Glomerular endothelial cell (primary cell): ENCODE measurements at places on chromosomes 16 and 17.

- no peak for DNase-seq
Measured at GRCh38 chr16:57682809-57683635, 11.6 kb upstream of the DRC7 start.

- no peak for DNase-seq
Measured at GRCh38 chr17:3669085-3669347, 404 bp downstream of the EMC6 start.

GRCh38 chr16:1154887-1155331 lies 2.0 kb downstream of the CACNA1H start:
- DNase-seq = no peak

- DNase-seq = no peak
Measured at GRCh38 chr16:70682239-70683145, 3.4 kb downstream of the MTSS2 start.

DNA sequence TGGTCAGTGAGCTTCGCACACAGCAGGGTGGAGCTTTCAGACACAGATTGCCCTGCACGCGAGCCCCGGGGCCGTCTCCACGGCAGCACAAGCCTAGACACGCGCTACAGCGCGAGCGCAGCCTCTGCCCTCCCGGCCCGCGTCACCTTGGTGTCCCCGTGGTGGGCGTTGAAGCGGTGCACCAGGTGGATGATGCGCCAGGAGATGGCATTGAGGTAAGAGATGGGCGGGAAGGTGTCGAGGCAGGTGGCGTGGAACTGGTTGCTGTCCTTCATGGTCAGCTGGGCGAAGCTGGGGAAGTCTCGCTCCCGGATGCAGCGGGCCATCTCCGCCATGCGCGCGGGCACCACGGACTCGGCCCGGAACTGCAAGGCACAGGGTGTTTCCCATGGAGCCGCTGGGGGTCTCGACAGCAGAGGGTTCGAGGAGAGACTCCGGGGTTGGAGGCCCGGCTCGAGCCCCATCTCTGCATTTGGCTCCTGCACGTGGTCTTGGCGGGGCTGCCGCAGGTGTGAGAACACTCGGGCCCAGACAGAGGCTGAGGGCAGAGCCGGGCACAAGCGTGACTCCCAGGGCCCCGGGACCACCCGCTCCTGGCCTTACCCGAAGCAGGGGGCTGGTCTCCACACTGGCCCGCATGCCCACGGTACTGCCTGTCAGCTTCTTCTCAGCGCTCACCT lies 4.3 kb upstream of the CYBA start:
- DNase-seq = no peak

DNA sequence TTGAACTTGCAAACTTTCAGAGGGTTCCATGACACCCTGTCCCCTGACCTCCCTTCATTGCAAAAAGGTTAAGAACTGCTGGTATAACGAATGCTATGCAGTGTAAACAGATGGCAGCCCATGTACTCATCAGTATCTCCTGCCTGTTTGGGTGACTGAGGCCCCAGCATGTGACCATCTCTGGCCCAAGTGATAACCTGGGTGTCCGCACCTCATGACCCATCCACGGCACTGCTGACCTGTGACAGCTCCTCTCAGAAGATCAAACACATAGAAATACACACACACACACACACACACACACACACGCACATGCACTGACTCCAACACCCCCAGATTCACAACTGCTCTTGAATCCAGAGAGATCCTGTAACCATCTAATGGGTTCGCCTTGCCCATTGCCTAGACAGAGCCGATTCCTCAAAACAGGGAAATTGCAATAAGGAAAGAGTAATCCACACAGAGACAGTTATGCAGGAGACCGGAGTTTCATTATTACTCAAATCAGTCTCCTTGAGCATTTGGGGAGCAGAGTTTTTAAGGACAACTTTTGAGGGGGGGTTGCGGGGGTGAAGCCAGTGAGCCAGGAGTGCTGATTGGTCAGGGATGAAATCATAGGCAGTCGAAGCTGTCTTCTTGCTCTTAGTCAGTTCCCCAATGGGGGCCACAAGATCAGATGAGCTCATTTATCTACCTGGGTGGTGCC lies 11.3 kb upstream of the PHOSPHO1 start:
- no peak for DNase-seq
